ENCODE measurements at places on chromosomes 5 and 9.

DNA sequence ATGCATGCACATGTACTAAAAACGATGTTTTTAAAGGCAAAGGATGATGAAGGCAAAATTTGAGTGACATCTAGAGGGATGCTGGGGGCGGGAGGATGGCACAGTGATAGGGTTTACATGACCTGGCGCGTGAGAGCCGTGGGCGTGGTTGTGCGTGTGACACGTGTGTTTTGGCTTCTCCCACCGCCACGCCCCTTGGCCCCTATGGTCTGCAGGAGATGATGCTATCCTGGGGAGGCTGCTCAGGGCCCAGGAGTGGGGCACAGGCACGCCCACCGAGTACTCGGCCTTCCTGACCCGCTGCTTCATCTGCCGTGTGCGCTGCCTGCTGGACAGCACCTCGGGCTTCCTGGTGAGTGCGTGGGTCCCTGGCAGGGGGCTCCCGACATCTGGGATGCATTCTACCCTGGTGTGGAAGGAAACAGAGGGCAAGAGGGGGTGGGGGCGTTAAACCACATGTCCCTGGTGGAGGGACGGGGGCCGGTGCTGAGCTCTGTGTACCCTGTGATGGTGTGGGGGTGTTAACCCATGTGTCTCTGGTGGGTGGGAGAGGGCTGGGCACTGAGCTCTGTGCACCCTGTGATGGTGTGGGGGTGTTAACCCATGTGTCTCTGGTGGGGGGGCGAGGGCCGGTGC is 19.2 kb upstream of the EXOC3 start:
- no peak for DNase-seq

- DNase-seq = no peak
Observed at GRCh38 chr9:112094948-112095681, 80.0 kb downstream of the SUSD1 start.

DNA sequence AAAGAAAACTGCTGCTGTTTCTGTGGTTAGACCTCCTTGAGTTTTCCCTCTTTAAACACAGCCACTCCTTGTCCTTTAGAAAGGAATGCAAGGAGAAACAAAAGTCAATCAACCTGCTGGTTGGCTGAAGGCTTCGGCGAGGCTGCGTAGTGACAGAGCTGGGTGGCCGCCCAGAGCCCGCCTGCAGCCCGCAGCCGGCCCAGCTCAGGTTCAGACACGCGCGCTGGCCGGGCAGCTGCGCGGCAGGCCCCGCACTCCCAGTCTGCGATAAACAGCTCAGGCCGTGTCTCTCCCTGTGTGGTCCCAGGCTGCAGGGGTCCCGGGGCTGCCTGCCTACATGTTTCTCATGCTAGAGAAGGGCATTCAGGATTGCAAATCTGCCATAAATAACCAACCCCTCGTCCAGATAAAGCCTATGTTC is 115.4 kb downstream of the HSD17B3 start:
- DNase-seq = no peak

GRCh38 chr9:119758241-119758640 is 389.0 kb upstream of the BRINP1 start:
- no peak for DNase-seq

GRCh38 chr5:54135042-54135441 is 175.3 kb downstream of the ARL15 start:
- no peak for DNase-seq

DNA sequence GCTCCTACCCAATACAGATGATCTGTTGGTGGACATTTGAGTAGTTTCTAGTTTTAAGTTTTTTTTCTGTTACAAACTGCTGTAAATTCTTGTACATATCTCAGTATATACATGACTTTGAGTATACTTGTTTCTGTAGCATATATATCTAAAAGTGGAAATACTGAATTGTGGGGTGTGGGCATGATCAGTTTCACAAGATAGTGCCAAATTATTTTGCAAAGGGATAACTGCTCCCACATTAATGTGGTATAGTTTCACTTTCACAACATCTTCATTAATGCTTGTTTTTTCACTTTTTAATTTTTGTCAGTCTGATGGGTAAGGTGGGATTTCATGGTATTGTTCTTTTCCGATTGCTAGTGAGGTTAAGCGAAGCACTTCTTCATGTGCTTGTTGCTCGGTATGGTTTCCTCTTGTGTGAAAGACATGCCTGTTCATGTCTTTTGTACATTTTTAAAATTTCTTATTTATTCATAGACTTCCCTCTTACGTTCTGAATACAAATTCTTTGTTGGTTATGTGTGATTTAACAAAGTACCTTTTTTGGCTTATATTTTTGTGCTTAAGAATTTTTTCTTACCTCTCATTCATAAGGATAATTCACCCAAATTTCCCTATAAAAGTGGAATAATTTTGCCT is 103.5 kb downstream of the CDC42SE2 start:
- no peak for DNase-seq

DNA sequence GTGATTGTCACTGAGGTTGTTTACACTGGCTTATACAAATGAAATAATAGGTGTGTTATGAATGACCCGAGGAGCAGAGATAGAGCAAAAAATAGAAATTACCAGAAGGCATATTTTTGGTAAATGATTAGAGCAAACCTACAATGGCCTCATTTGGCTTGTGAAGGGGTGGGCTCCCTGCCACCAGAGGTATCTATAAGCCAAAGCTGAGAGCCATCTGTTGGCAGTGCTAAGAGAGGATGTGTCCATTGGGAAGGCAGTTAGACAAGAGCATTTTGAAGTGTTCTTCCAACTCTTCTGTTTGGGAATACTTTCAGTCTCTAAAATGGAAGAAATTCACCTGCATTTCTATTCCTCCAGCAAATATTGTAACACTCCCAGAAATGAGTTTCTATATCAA is 10.6 kb downstream of the NIPAL4 start:
- DNase-seq = no peak

DNA sequence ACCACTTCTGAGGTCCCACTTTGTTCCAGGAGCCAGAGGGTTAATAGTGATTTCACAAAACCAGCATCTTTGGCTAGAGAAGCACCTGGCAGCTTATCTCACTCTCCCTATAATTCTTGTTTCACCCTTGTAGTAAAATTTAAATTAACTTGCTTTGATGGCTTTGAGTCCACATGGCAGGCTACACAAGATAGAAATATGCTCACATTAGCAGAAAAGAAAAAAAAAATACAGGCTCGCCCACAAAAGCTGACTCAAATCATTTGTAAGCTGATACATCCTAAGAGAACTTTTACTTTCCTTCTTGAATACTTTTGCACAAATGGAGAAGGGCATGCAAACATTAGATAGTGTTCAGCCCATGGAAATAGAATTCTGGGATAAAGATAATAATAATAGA is 36.2 kb downstream of the TNFSF15 start:
- no peak for DNase-seq

- DNase-seq = no peak
Observed at GRCh38 chr5:94361832-94362796, 256.3 kb downstream of the KIAA0825 start.

GRCh38 chr5:16957304-16958196 is 21.5 kb upstream of the MYO10 start:
- no peak for DNase-seq

Measured in breast epithelium (tissue), 4 donors.